ENCODE measurements at places on chromosomes 5 and 9.

DNA sequence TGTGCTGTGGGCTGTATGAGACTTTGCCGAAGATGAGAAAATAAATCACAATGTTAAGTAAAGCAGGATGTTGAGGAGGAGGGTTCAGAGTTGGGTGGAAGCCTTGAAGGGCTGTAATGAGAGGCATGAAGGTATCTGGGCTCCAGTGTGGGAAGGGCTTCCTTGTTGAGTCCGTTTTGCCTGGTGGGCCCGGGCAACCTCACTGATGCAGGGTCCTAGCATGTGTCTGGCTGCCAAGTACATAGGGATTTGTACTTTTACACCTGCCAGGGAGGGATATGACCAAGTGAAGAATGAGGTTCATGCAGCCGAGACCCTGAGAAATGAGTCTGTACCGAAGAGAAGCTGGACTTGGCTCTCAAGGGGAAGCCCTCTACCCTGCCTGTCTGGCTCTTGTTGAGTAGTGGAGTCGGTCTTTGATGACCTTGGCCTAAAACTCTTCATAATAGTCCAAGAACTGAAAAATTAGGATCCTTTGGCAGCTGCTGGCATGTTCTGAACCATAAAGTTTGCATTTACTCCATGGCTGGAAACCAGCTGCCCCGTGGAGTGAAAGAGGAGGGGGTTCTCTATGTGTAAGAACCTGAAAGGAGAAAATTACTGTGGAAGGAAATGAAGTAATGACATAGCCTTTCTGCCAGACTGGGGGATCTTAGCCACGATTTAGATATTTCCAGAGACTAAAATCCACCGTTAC lies 59.0 kb upstream of the DPYSL3 start:
- DNase-seq: no peak

DNA sequence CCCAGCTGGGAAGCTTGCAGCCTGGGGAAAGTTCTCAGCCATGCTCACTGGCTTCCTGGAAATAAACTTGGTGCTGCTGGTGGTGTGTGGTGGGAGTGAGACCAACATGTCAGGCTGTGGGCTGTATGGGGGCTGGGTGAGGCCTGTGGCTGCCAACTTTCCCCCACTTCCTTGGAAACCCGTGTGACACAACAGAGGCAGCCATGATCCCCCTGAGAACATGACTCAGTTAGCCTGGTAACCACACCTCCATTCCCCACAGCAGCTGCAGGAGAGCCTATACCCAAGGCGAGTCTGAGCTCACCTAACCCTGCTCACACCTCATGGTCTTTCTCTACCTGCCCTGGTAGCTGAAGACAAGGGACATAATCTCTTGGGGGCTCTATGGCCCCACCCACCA lies 72.7 kb upstream of the RGMB start:
- DNase-seq: no peak

GRCh38 chr5:54656261-54656728 lies 138.7 kb downstream of the SNX18 start:
- no peak for DNase-seq

DNA sequence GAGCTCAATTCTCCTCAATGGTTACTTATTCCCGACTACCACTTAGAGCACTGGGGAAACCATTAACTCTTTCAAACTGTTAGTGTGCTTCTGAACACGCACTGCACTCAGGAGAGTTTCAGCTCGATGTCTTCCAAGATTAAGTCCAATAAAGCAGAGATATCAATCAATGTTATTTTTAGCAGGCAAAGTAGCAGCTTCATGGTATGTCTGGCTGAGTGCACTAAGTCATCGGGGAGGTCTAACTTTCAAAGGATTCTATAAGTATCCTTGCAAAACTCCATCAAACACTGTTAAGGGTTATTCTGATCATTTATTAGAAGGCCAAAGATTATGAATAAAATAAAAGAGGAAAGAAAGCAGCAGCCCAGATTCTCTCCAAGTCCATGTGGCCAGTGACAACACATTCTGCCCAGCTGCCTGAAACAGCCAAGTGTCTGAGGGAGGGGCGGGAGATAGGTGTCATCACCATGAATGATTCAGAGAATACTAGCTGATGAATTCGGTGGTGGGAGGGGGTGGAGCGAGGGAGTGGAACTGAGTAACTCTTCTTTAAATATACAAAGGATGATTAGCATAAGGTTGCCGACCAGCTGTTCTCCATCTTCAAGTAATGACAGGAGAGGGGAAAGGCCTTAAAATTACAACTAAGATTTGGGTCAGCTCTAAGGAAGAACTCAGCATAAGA lies 21.3 kb downstream of the NREP start:
- DNase-seq: no peak

- DNase-seq: no peak
Observed at GRCh38 chr9:135135171-135135928, 47.9 kb downstream of the OLFM1 start.

- no peak for DNase-seq
Observed at GRCh38 chr5:150931368-150931965, 26.7 kb upstream of the ZNF300 start.

DNA sequence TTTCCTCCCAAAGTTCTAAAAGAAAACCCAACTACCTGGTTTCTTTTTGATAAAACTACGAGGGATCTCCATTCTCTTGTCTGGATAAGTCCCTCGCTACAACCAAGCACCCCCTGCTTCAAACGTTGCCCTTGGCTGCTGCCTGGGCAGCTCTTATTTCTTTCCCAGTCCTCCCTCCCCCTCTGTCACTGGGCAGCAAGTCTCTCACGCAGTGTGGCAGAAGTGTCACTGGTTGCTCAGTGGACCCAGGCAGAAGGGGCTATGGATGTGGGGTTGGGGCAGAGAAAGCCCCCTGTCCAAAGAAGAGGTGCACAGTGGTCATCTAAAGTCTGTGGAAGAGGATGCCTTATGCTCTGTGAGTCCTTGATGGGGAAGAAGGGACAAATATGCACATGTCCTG lies 7.2 kb upstream of the SMIM32 start:
- DNase-seq: no peak

DNA sequence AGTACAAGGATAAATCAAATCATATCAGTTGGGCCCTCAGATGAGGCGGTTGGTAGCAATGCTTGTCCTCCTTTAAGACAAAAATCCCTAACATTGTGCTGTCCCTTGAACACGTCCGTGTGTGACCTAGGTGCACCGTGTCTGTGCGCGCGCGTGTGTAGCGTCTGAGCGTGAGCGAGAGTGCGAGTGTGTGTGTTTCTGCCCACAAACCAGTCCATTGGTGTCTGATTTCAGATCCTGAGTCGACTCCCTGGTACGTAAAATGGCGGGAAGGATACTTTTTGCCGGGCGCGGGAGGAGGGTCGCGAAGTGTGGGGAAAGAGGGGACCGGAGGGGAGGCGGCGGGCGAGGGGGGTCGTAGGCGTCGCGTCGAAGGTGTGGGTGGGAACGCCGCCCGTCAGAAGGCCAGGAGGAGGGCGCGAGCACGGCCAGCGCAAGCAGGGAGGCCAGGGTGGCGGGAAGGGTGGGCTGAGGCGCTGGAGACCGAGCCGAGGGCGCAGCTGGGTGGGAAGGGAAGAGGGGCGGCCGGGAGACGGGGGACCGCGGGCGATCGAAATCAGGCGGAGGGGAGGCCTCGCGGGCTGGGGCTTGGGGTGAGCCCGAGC lies 8.9 kb downstream of the OTP start:
- DNase-seq: no peak

DNA sequence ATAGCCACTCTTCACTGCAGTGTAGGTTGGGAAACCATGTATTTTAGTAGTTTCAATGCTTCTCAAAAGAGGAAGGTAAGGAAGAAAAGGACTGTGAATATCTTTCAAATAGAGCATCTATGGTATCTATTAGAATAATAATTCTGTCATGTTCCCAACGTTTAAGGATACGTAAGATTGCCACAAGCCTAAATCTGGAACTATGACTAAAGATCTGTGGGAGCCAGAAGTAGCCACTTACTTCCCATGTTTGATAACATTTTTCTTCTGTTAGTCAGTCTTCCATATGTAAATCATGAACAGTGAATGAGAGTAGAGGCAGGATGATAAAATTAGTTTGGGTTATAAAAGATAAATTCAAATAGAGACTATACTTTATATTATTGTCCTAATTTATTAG lies 16.3 kb upstream of the MROH2B start:
- DNase-seq: no peak

DNA sequence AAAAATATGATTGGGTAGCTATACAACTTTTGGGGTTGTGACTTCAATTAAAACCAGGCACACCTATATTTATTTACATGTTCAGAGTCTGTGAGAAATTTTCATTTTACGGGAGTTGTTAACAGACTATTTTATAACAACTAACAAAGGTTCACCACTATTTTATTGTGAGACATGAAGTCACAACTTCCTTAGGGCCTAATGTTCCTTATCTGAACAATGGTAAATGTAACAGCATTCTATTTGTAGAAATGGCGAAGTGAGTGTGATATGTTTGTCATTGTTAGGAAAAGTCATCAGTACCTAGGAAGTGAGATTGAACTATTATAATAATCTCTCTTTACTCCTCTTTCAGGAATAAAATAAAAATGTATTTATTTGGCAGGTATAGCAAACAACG lies 67.4 kb downstream of the CSNK1G3 start:
- DNase-seq: no peak

DNA sequence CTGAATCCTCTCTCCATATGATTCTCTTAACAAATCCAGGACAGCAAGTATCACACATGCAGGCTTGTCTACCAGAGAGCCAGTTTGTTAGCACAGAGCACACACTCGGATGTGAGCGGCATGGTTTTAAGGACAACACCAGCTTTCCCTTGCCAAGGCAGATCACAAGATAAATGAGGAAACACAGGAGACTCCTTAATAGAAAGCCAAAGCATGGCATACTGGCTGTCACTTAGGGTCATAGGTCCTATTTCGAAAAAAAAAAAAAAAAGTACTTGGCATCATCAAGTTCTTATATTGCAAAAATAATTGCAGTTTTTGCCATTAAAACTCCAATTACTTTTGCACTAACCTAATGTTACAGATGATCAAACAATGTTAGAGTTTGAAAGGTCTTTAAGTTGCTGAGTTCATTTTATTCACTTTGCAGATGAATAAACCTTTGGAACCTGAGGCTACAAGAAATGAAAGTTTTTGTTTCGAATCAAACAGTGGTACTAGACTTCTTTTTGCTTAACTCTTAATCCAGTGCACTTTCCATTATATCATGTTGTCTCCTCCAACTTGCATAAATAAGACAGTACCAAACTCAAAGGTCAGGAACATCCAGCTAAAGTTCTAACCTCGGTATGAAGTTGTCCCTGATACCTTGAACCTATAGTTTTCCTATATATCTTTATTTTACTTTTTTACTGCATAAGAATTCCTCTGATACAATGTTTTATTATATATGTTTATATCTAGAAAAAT lies 138.5 kb downstream of the MPDZ start:
- DNase-seq: no peak

DNA sequence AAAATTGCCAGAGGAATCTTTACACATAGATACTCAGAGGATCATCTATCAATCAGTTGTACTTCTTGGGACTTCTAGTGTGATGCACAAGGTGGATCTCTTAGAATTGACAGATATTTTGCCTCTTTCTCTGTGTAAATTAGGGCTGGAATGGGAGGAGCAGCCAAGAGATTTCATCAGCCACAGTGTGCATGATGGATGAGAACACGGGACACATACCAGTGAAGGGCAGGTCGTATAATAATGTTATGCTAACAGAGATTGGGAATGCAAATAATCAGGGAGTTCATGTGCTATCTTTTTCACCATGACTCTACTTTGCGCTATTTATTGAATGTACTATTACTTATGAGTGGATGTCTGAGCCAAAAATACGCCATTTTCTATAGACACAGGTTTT lies 43.3 kb upstream of the ISOC1 start:
- DNase-seq: no peak

All from stimulated activated naive CD4-positive, alpha-beta T cell treated with Interleukin-2 at 50 U/mL for 16 hours (primary cell).